Posterior vena cava (tissue), 2 donors: ENCODE measurements at places on chromosomes 7 and 10.

DNA sequence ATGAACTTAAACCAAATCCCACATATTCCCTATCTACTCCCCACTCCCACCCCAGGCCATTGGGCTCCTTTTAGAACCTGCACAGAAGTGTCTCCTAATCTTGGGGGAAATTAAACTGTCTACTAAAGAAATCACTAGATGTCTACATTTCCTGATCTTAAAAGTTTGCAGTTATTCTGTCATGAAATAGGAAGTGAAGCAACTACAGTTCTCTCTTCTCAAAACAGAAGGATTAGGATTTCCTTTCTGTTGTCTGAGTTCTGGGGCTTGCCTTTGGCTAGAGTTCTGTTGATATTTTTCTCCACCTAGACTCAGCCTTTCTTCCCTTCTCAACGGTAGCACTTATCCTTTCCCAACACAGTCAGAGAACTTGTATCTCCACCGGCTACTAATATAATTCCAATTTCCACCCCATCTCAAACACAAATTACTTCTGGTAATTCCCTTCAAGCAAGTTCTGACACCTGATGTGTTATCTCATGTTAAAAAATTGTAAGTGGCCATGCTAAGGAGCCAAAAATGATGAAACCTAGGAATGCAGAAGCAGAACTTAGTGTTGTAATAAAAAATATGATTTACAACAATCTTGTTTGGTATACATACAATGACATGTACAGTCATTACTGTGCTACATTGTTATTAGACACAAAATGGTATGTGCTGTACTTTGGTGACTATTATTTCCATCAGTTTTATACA is 12.1 kb downstream of the OR9A4 start:
- DNase-seq: no peak

GRCh38 chr7:85564861-85565260 is 378.0 kb upstream of the SEMA3D start:
- DNase-seq: no peak

- no peak for DNase-seq
Observed at GRCh38 chr10:30420766-30421165, 13.2 kb upstream of the MAP3K8 start.

DNA sequence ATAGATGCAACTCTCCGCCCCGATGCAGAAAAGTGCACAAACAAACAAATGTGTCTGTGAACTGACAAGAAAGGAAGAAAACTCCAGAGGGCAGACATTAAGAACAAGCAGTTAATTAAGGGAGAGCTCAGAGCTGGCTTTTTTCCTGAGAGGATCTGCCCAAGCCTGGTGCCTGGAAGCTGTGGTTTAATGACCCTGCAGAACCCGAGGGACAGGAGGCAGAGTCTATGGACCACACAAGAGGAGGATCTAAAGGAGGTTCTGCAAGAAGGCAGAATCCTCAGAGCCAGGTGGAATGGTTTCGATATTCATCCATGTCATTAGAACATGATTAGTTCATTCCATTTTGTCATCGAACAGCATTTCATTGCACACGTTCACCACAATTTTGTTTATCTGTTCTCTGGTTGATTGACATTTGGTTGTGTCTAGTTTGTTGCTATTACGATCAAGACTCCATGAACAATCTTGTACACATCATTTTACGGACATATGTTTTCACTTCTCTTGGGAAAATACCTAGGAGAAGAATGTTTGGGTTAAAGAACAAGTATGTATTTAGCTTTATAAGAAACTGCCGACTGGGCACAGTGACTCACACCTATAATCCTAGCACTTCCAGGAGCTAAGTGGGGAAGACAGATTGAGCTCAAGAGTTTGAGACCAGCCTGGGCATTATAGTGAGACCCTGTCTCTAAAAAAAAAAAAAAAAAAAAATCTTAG is 560.2 kb downstream of the CALN1 start:
- no peak for DNase-seq

GRCh38 chr7:85612514-85612913 is 425.7 kb upstream of the SEMA3D start:
- DNase-seq: no peak

GRCh38 chr10:52466464-52466863 is 152.4 kb downstream of the DKK1 start:
- no peak for DNase-seq

GRCh38 chr10:2985729-2986232 is 81.6 kb upstream of the PFKP start:
- no peak for DNase-seq

DNA sequence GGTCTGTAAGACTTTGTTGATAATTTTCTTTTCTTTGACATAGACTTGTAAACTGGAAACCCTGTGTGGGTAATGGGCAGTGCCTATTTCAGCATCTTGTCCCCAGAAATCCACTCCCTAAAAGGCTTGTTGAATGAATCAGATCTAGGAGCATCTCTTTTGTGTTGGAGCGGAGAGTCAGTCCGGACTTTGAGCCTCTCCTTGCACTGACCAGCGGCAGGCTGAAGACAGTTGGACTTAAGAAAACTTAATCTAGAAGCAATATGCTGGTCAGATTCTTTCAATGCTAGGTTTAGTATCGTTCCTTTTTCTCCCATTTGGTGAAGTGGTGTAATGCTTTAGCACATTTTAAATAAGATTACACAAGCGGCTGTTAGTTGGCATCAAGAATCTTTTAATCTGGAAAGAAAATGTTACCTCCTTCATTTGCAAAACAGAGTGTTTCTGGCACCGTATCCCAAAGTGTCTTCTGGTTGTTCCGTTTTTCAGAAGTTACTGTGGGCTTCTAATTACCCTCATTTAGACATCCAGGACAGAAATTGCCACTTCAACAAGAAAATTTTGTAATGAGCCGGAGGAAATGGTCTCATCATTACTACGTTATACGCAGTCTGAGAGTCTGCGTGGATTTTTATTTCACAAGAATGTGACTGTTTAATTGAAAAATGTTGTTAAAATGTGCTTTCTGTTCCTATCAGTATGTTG is 74.7 kb downstream of the CUX1 start:
- DNase-seq: no peak

DNA sequence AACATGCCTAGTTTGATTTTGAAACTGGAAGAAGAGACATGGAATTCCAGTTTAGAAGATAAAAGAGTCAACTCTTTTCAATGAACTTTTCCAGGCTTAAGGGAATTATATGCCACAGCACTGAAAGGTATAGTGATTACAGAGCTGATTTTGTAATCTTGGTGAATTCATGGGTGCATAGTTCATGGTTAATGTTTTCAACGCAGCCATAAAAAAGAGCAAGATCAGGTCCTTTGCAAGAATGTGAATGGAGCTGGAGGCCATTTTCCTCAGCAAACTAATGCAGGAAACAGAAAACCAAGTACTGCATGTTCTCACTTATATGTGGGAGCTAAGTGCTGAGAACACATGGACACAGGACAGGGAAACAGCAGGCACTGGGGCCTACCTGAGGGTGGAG is 94.2 kb downstream of the CUBN start:
- DNase-seq: no peak

DNA sequence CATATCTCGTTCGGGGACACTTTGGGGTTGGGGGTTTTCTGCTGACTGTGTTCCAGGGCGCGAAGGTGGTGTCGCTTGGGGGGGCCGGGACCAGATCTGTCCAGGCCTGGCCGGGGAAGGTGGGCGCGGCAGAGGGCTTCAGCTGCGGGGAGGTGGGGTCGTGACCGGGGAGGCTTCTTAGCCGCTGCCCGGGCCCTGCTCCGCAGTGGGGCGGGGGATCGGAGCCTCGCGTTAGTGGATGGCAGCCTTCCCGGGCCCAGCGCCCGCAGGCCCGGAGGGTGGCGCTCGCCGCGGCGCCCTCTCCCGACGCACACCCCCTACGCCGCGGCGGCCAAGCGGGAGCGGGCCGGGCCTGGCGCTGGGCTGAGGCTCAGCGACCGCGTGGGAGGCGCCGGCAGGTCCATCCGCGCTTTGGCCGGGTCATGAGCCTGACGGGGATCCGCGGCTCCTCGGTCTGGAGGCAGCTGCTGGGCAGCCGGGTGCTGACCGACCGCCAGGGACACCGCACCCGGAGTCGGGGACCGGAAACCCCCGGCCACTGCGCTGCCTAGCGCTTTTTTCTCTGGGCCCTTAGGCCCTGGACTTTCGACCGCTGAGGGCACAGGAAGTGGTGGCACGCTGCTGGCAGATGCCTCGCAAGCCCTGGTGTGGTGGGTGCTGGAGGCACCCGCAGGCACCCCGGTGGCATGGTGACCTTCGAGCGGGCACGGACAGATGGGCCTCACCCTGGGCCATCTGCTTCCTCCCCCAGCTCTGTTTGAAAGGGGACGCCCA is 1.2 kb downstream of the AGAP3 start:
- DNase-seq: no peak

GRCh38 chr10:43134126-43134905 is 3.9 kb upstream of the CSGALNACT2 start:
- DNase-seq: no peak

- DNase-seq: peak; percentile 9
Observed at GRCh38 chr10:131199646-131200045, 111.9 kb downstream of the TCERG1L start.

DNA sequence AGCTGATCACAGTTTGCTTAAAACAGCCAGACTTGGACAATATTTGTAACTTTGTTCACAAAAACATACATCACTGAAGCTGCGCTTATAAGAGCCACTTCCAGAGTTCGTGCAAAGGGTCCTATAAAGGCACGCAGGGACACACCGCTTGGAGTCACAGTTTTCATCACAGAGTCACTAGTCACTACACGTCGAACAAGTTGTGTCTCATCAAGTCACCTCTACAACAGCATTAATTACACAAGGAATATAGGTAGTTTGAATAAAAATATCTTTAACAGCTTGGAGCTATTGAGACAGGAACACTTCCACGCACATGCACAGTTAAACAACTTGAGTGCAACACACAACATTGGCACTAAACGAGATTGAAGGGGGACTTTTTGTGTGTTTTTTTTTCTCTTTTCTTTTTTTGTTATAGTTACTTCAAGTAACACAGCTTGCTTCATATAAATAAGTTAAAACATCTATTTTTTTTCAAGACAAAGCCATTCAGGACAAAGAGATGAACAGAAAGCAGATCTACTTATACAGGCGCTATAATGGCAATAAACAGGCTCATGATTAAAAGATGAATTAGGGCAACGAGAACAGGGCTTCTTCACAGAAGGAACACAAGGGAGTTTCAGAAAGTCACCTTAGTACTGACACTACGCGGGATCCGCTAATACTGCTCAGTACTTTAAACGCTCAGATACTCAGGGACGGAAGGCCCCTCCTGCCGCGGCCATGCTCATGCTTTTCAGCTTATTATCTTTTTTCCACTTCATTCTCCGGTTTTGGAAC is 2.2 kb downstream of the HOXA5 start:
- DNase-seq: no peak

- DNase-seq: no peak
Observed at GRCh38 chr10:130339091-130339490, 202.9 kb downstream of the GLRX3 start.

- DNase-seq: no peak
Observed at GRCh38 chr7:153858355-153858754, 193.8 kb upstream of the DPP6 start.

GRCh38 chr7:149284343-149284742 is 22.3 kb downstream of the ZNF783 start:
- peak; percentile 72 for DNase-seq

DNA sequence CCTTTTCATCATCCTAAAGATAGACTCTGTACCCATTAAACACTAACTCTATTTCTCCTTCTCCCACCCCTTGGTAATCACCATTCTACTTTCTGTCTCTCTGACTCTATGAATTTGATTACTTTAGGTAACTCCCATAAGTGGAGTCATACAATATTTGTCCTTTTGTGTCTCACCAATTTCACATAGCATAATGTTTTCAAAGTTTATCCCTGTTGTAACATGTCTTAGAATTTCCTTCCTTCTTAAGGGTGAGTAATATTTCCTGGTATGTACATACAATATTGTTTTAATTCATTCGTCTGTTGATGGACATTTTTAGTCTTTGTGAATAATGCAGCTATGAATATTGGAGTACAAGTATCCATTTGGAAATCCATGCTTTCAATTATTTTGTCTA is 50.9 kb upstream of the CDCA7L start:
- no peak for DNase-seq

- DNase-seq: no peak
Observed at GRCh38 chr10:86393862-86394455, 27.4 kb upstream of the GRID1 start.

DNA sequence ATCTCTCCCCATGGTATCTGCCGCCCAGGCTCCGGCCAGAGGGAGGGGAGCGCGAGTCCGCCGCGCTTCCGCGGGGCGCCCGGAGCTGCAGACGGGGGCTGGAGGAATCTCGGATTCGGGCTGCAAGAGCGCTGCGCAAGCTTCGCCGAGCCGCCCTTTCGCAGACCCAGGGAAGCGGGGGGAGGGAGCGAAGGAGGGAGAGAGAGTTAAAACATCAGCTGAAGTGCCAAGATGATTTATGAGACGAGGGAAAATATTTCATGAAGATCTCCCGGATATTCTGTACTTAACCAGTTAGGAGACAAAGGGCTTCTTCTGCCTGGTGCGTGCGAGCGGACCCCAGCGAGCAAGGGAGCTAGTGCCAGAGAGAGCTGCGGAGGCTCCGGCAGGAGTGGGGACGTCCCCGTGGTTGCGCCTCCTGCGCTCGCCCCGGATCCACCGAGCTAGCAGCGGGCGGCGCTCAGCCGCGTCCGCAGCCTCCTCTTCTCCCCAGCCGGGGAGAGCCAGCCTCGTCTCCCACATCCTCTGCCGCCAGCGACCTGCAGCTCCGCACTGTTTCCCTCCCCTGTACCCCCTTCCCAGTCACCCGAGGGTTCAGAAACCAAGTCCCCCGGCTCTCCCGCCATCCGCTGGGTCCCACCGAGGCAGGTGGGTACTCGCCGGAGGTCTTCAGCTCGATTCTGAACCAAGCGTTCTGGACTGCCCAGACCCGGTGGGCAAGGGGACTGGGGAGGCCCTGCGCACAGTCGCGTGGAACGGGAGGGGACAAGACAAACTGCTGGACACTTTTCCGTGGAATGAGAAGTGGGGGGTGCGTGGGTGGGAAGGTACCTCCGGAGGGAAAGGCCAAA is 1.0 kb upstream of the PAX2 start:
- no peak for DNase-seq

- DNase-seq: no peak
Observed at GRCh38 chr7:139650429-139651100, 127.1 kb downstream of the CLEC2L start.

- DNase-seq: peak; percentile 85
Observed at GRCh38 chr10:132939957-132940790, 2.2 kb downstream of the CFAP46 start.

GRCh38 chr7:118708741-118709140 is 484.2 kb downstream of the ANKRD7 start:
- no peak for DNase-seq
